ENCODE measurements at places on chromosomes 4 and X.
A peak's percentile ranks its signal among the peaks of the same experiment; 100 is the strongest.

- DNase-seq, result no peak
Observed at GRCh38 chrX:9429767-9430166, 35.1 kb upstream of the TBL1X start.

DNA sequence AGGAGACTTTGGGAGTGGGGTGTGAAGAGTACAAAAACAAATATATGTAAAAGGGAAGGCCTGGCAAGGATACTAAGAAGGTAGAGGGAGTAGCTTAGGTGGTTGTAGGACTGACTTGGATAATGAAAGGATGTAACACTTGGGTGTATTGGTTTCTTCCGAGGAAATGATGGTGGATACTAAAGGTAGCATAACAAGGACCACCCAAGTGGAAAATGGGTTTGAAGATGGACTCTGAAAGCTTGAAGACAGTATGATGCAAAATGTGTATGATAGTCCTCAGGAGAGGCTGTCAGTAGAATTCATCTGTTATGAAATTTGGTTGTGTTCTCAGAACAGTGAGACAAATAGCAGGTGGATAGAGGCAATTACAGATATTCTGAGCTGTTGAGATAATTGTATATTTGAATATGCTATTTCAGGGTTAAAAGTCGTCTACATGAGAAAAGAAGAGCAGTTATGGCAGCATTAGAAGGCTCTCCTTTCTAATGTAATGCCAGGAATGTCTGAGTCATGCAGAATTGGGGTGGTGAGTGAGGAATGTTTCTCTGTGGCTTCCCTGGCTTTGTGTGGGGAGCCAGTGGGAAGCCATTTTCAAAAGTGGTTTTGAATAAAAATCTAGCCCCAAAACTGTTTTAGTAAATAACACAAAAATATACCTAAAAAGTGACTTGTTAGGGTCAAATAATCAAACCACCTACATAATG, 75.6 kb downstream of the FHIP1A start:
- DNase-seq, result no peak

- no peak for DNase-seq
Observed at GRCh38 chrX:17822351-17822750, 38.7 kb downstream of the RAI2 start.

GRCh38 chr4:25110527-25111329, 49.5 kb downstream of the SEPSECS start:
- no peak for DNase-seq

DNA sequence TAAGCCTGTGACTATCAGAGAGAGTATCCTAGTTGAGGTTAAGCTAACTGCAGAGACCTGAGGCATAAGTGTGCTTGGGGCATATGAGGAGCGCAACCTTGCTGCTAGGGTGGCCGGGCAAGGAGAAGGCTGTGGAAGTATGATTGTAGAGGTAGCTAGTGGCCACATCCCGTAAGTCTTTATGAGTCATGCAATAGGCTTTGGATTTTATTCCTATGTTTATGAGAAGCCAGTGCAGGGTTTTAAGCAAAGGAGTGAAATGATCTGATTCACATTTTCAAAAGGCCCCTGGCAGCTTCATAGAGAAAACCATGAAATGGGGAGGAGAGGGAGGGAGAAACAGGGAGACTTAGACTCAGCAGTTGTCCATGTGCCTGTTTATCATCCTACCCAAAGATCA, 92.1 kb upstream of the WDFY3 start:
- no peak for DNase-seq

DNA sequence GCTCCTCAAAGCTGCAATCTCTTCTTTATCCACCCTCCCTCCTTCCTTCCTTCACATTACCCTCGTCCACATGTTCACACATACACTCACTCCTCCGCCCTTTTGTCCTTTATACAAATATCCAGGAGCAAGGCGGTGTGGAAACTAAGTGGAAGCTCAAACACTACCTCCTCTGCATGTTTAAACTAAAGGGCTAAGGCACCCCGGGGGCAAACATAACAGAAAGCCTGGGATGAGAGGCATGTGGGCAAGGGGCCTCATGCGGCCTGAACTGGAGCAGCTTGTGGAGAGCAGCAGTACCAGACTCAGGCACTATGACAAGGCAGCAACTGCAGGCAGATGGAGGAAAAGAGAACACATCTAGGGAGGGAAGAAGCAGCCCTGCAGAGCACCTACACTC, 9.5 kb downstream of the MAB21L2 start:
- no peak for DNase-seq

DNA sequence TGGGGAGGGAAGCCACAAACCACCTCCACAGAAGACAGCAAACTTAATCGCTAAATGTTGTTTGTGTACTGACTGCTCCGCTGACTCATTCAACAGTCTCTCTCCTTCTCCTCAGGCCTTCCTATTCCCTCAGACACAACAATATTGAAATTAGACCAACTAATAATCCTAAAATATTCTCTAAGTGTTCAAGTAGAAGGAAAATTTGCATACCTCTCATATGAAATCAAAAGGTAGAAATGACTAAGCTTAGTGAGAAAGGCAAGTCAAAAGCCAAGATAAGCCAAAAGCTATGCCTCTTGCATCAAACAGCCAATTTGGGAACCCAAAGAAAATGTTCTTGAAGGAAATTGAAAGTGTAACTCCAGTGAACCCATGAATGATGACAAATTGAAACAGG, 75.7 kb upstream of the ARHGAP24 start:
- no peak for DNase-seq

DNA sequence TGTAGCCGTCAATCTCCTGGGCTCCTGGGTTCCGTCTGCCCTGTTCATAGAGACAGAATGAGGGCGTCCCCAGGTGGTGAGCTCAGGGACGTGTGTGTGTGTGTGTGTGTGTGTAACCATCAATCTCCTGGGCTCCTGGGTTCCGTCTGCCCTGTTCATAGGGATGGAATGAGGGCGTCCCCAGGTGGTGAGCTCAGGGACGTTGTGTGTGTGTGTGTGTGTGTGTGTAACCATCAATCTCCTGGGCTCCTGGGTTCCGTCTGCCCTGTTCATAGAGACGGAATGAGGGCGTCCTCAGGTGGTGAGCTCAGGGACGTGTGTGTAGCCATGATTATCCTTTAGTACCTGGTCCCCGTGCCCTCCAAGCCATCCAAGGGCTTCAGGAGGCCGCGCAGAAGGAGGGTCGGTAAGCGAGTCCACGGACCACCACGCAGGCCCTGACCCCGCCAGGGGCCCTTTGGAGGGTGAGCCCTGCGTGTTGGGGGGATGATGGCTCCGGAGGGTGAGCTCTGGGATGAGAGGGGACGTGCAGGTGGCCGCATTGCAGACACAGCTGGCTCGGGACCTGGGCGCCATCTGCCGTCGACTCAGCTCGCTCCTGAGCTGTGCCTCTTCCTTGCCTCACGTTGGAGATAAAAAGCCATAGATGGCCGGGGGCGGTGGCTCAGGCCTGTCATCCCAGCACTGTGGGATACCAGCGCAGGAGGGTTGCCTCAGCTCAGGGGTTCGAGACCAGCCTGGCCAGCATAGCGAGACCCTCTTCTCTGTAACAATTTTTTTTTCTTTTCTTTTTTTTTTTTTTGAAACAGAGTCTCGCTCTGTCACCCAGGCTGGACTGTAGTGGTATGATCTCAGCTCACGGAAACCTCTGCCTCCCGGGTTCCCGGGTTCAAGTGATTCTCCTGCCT, 5.4 kb upstream of the GTPBP6 start:
- DNase-seq, result no peak

DNA sequence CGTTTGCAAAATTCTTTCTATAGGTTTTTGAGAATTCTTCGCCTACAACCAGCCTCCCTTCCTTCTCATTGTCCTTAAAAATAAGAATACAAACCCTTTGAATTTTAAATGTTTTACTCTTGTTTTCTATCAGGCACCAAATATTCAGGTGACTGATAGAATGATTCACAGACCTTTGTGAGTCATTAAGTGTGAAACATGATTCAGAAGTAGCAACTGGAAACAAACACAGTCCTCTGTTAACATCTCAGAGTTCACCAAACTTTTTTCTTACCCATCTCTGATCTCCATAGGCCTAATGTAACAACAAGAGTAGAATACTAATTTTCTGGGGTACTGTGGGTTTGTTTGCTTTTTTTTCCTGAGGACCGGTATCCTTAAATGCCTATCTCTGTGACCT, 63.4 kb upstream of the MAB21L2 start:
- DNase-seq, result peak; percentile 17

DNA sequence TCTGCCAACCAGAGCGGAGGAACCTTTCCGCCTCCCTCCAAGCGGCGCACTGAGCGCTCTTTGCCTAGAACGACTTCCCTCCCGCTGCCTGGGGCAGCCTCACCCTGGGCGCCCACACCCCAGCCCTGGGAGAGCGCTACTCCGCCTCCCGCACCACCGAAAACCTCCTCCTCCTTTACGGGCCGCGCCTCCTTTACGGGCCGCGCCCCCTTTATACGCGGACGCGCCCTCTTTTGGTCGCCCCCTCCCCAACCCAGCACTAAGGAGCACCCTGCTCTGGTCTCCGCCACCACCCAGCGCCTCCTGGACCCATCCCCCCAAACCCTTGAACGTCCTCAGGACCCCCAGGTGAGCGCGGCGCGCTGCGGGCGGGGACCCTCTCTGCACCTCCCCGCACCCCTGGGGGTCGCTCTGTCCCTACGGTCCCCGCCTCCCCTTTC, 586 bp upstream of the NSG1 start:
- no peak for DNase-seq

DNA sequence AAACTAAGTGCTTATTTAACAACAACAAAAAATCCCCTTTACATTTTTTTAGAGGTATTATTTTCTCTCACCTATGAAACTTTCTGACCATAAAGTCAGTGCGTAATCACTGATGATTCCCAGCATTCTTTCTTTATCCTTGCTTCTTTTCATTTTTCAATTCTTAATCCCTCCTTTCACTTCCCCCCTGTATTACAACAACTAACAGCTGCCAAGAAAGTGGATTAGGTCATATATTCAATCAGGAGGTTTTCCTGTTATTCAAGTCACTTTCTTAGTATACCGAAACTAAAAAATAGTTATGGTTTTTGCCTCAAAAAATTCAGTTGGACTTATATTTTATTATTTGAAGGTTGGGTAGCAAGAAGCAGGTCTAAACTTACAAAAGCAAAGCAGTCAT, 2.1 kb upstream of the STAP1 start:
- peak; percentile 30 for DNase-seq

GRCh38 chrX:120350450-120351138, 11.3 kb upstream of the ATP1B4 start:
- no peak for DNase-seq

DNA sequence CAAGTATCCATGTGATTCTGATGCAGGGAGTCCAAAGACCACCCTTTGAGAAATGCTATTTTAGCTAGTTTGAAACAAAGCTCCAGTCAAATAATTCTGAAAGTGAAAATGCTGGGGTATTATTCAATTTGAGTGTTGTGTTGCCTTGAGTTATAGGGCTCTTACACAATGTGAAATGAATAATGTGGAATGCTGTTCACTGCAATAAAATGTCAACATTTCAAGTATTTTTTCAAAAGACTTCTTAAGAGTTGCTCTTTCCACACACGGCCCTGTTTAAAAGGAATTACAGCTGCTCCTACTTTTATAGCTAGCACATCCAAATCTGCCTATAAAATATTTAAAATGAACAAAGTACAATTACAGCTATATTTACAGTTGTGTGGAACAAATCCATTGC, 27.5 kb upstream of the PLS3 start:
- no peak for DNase-seq

- no peak for DNase-seq
Observed at GRCh38 chrX:499870-500364, 113.2 kb upstream of the PPP2R3B start.

DNA sequence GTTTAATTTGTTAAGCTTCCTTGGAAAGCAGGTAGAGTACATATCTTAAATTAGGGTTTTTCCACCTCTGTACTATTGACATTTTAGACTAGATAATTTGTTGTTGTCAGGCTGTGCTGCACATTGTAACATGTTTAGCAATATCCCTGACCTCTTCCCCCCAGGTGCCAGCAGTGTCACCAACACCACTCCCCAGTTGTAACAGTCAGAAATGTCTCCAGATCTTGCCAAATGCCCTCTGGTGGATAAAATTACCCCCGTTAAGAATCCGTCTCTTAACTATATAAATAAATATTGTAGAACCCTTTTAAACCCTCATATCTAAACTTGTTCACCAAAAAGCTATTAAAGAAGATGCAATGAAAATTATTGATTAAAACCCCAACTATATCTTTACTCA, 161.5 kb downstream of the ARHGAP6 start:
- DNase-seq, result no peak

GRCh38 chr4:17809667-17810066, 890 bp downstream of the DCAF16 start:
- no peak for DNase-seq

DNA sequence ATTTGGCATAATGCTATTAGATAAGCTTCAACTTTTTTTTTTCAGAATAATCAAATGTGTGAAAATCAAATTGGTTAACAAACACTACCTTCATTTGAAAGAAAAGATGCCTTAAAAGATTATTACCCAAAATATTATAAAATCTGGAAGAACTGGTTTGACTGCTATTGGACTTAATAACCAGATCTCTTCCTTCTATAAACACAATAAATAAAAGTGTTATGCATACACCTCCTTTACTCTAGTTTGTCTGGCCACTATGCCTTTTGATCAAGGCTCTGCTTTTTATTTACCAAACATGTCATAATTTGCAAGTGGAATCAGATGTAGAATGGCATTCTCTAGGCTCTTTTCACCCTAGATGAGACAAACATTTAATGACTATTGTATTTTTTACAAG, 897.3 kb upstream of the EPHA5 start:
- no peak for DNase-seq

DNA sequence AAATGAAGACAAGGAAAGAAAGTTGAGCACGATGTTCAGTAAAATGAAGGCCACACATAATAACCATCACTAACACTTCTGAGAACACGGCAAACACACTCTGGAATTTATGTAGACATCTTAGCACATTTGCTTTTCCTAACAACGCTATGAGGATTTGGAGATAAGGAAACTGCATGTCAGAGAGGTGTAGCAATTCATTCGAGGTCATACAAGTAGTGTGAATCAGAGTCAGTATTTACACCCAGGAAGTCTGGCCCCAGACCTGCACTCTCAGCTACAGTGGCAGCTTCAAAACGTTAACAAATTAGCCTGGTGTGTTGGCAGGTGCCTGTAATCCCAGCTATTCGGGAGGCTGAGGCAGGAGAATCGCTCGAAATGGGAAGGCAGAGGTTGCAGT, 253.4 kb downstream of the PDGFC start:
- DNase-seq, result no peak

GRCh38 chr4:114694770-114695169, 96.2 kb downstream of the UGT8 start:
- DNase-seq, result no peak

DNA sequence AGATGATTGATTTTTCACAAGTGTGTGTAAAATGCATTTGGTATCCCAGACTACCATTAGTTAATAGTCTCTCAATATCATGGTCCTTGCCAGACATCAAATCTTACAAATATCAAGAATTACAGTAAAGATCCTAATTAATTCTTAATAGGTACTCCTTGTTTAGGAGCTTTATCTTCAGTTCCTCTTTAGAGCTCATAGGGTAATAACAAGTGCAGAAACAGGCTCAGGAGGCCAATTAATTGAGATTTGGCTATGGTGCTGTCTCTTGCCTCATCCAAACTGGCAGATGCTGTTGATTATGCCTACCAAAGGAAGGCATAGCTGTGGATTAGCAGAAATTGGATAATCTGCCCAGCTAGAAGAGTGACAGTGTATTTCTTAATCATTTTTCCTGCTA, 6.9 kb downstream of the MTMR1 start:
- DNase-seq, result no peak

GRCh38 chr4:133759428-133759827, 442.2 kb downstream of the PABPC4L start:
- no peak for DNase-seq

GRCh38 chr4:15953625-15954024, 9.3 kb downstream of the FGFBP2 start:
- DNase-seq, result no peak

Data from pulmonary artery endothelial cell (primary cell).